CD4-positive, alpha-beta memory T cell (primary cell): ENCODE measurements at places on chromosomes 4 and X. TPM values are rescaled to one million over a fixed set of nuclear protein-coding genes. Genes with fewer than 3 reads are reported as not detected.

The CENPU gene
- 4.2 TPM for polyA plus RNA-seq

DNA sequence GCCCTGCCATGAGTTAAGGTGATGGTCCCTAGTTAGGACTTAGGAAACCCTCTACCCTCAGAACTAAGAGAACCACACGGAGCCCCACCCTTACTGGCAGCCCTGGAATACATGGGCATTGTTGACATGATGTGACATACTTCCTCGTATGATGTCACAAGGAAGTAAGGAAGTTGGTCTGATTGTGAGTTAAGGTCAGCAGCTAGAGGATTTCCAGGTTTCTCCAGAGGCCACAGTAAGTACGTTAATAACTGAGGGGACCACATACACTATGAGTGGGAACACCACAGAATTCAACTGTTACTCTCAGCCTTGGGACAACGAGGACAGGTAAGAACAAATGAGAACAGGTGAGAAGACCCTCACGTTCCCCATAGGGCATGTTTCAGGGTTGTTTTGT, at the start of gene MAGEB5:
TSS of gene MAGEB5 (plus strand) at position 301 of the 400 bp plus-strand sequence. CDS start 1,133 bp downstream, outside the sequence.
- H3K36me3 ChIP-seq: no peaks in the 10 kb centered on the region
- no peaks in the 10 kb centered on the region for H3K4me1 ChIP-seq
- no peak for DNase-seq
- no peaks in the 10 kb centered on the region for H3K27me3 ChIP-seq
- no peak within 1 kb of the TSS for H3K27ac ChIP-seq

DNA sequence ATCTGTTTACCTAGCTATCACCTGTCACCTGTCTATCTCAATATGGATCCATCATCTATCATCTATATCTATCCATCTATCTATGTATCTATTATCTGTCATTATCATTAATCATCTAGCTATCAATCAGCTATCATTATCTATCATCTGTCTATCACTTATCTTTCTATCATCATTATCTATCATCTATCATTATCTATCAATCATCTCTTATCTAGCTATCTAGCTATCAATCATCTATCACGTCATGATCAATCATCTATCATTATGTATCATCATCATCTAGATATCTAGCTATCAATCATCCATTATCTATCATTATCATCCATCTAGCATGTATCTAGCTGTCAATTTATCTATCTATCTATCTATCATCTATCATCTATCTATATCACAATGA, 7.9 kb downstream of the ARSD start:
- H3K27me3 ChIP-seq: no peaks in the 10 kb centered on the region
- no peaks in the 10 kb centered on the region for H3K4me1 ChIP-seq
- H3K27ac ChIP-seq: no peak overlapping the region
- no peaks in the 10 kb centered on the region for H3K36me3 ChIP-seq
- no peak for DNase-seq

GRCh38 chrX:79159800-79160199, 15.3 kb downstream of the GPR174 start:
- H3K27ac ChIP-seq: peak overlapping the region; percentile 9
- no peak overlapping the region for H3K4me3 ChIP-seq
- no peak for DNase-seq
- H3K27me3 ChIP-seq: no peaks in the 10 kb centered on the region

GRCh38 chr4:40489961-40490360, 139.7 kb downstream of the RBM47 start:
- no peaks in the 10 kb centered on the region for H3K4me1 ChIP-seq
- no peak overlapping the region for H3K27ac ChIP-seq
- DNase-seq: no peak
- H3K27me3 ChIP-seq: no peaks in the 10 kb centered on the region
- H3K36me3 ChIP-seq: no peaks in the 10 kb centered on the region
- H3K4me3 ChIP-seq: no peak overlapping the region

The MAGEB6 gene
- polyA plus RNA-seq: not detected

The DYNLT3 gene
- polyA plus RNA-seq: 53.3 TPM
